ENCODE measurements at places on chromosomes 2 and 18.

GRCh38 chr2:189328848-189329245 lies 112.4 kb upstream of the WDR75 start:
- peak; percentile 46 for DNase-seq

GRCh38 chr2:170975127-170975942 lies 46.3 kb downstream of the GORASP2 start:
- DNase-seq, result no peak

DNA sequence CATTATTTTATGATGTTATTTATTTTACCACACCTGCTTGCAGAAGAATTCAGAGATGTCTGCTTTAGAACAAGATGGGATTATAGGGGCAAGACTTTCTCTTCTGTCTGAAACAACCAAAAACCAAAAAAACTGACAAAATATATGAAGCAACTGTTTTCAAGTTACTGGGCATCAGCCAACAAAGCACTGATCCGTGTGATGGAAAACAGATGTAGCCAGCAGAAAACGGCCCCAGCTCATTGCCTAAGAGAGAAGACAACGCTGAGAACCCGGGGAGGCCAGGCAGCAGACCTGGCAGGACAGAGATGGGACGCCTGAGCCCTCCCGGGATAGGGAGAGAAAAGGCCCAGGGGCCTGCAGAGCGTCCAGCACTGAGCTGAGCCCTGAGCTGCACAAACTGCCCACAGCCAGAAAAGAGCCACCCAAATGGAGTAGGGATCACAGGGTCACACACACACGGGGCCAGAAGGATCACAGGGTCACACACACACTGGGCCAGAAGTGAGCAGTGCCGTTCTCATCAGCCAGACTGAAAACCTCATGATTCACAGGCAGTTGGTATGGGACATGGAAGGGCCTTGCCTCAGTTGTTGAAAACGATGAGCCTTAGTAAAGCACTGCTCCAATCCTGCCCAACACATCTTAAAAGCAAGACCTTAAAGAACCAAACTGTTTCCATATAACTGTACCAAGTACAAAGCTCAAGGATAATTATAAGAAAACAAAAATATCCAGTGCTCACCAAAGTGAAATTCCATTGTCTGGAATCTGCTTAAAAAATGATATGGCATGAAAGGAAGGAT lies 12.1 kb downstream of the PXDN start:
- peak; percentile 73 for DNase-seq

- no peak for DNase-seq
These were observed 137.7 kb downstream of the LTBP1 start for GRCh38 chr2:33084433-33084832.

DNA sequence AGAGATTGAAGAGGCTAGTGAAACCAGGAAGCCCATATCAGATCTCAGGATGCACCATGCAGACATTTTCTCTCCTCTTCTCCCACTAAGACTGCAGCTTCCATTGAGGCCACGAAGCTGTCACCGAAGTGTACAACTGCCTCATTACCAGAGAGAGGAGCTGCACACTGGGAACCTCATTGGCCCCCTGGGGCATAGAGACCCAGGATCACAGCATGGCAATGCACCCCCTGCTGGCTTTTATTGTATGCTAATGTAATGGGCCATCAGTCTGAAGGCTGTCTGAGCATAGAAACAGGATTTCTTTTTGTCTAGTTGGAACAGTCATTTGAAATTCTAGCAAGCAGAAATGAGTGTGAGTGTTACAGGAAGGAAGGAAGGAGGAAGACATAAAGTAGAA lies 861.6 kb upstream of the CELF4 start:
- no peak for DNase-seq

GRCh38 chr2:85307527-85307897 lies 20.3 kb downstream of the TGOLN2 start:
- DNase-seq, result no peak

DNA sequence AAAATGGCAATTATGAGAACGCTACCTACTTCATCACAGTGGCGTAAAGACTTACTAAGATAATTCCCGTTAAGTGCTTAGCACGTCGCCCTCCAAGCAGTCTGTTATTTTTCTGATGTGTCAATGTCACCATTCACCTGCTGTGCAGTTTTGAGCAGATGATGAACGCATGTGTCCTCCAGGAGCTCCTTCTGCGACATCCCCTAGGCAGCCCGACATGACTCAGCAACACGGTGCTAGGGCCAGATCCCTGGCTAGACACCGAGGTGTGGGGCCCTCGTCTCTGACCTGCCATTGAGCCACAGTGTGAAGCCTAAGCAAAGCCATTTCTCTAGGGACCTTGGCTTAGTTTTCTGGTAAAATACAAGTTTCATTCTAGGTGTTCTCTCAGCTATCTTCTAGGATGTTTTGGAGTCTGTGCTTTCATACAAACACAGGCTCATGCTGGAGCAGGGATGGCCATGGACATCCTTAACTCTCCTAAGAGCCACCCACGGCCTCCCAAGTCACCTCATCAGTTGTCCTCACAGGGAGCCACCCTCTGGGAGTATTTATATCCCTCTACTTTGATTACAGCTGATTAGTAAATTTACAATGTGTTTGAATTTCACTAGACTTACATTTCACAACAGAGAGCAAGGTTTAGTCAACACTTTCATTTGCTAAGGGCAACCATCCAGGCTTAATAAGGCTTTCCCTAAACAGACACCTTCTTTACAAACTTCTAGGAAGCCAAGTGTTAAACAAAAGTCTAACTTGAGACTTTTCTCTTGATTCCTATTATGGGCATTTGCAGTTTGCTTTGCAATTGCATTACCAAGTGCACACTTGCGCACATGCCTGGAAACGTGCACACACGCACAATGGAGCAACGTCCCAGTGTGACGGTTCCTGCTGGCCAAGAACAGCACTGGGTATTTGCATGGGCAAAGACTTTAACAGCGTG lies 376.8 kb upstream of the ID2 start:
- no peak for DNase-seq

- no peak for DNase-seq
These were observed 54.6 kb upstream of the RASGRP3 start for GRCh38 chr2:33421820-33422219.
